ENCODE measurements at places on chromosomes 3 and 15. TPM values are rescaled to one million over a fixed set of nuclear protein-coding genes. Genes with fewer than 3 reads are reported as not detected.
A peak's percentile ranks its signal among the peaks of the same experiment; 100 is the strongest.

XCR1 gene
- total RNA-seq, result 0.32 TPM

DNA sequence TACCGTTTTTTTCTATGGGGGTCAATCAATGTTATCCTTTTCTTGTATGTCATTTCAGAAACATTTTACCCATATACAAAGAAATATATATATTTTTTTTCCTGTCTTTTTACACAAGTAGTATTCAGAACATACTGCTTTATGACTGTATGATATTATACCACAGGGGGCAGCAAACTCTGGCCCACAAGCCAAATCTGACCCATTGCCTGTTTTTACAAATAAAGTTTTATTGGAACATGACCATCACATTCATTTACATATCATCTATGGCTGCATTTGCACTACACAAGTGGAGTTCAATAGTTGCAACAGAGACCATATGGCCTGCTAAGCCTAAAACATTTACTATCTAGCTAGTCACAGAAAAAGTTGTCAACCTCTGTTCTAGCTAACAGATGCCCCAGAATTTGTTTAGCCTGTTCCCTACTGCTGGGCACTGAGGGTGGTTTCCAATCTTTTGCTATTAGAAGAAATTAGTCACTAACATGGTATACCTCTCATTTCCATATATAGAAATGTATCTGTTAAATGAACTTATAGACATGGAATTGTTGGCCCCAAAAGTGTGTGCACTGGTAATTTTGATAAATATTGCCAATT, 57.7 kb downstream of the BFSP2 start:
- H3K27me3 ChIP-seq, result no peaks in the 10 kb centered on the region
- H3K27ac ChIP-seq, result no peak overlapping the region
- peaks cover 21% of the 10 kb centered on the region for H3K4me1 ChIP-seq
- H3K36me3 ChIP-seq, result no peaks in the 10 kb centered on the region
- H3K4me3 ChIP-seq, result no peak overlapping the region

- H3K36me3 ChIP-seq, result no peaks in the 10 kb centered on the region
- H3K27ac ChIP-seq, result peak overlapping the region; percentile 73
- peak overlapping the region; percentile 15 for H3K4me3 ChIP-seq
- H3K27me3 ChIP-seq, result no peaks in the 10 kb centered on the region
These were observed 121.6 kb downstream of the FOXP1 start for GRCh38 chr3:71461749-71462483.

NR2E3 gene
- not detected for total RNA-seq

- peak overlapping the region; percentile 77 for H3K4me3 ChIP-seq
- no peaks in the 10 kb centered on the region for H3K27me3 ChIP-seq
- DNase-seq, result peak; percentile 33
- peaks cover 30% of the 10 kb centered on the region for H3K4me1 ChIP-seq
- H3K36me3 ChIP-seq, result no peaks in the 10 kb centered on the region
- H3K27ac ChIP-seq, result peak overlapping the region; percentile 93
These were observed 1.0 kb downstream of the MYO9A start for GRCh38 chr15:72116731-72117485.

- H3K4me1 ChIP-seq, result no peaks in the 10 kb centered on the region
- no peaks in the 10 kb centered on the region for H3K27me3 ChIP-seq
- no peak overlapping the region for H3K4me3 ChIP-seq
- no peaks in the 10 kb centered on the region for H3K36me3 ChIP-seq
- no peak for DNase-seq
- H3K27ac ChIP-seq, result no peak overlapping the region
These were observed 12.0 kb downstream of the NME9 start for GRCh38 chr3:138317687-138318086.

HIGD2B gene
- total RNA-seq, result not detected

GRCh38 chr15:25803036-25803435, 60.1 kb downstream of the ATP10A start:
- H3K4me3 ChIP-seq, result no peak overlapping the region
- DNase-seq, result no peak
- H3K27me3 ChIP-seq, result no peaks in the 10 kb centered on the region
- no peaks in the 10 kb centered on the region for H3K4me1 ChIP-seq
- H3K27ac ChIP-seq, result no peak overlapping the region
- H3K36me3 ChIP-seq, result no peaks in the 10 kb centered on the region

- no peaks in the 10 kb centered on the region for H3K4me1 ChIP-seq
- H3K27ac ChIP-seq, result no peak overlapping the region
- no peak for DNase-seq
- H3K27me3 ChIP-seq, result no peaks in the 10 kb centered on the region
These were observed 21.5 kb downstream of the AGTR1 start for GRCh38 chr3:148718982-148719862.

- H3K36me3 ChIP-seq, result no peaks in the 10 kb centered on the region
- H3K27ac ChIP-seq, result no peak overlapping the region
- no peak overlapping the region for H3K4me3 ChIP-seq
- H3K4me1 ChIP-seq, result no peaks in the 10 kb centered on the region
These were observed 95.4 kb downstream of the CACNA1D start for GRCh38 chr3:53589806-53590205.

SLC25A20 gene
- total RNA-seq, result 83.8 TPM

DNA sequence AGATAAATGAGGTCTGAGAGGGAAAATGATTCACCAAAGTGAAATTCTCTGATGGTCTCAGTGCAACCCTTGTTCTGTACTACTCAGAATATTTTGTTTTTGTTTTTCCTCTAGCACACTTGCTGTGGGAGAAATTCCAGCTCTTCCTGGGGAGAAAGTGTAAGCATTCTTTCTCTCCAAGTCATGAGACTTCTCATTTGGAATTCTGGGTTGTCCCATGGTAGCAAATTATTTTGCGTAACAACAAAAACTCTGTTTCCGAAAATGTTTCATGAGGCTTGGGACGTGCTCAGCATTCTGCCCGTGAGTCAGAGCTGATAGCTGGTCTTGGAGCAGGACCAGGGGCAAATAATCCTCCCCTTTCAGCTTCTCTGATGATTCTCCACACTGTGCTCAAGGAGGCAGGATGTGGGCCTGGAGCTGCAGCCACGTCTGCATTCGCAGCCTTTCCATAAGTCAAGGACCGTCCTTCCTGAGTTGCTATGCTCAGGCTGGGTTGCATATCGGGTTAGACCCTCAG, 70.3 kb downstream of the SENP2 start:
- no peaks in the 10 kb centered on the region for H3K27me3 ChIP-seq
- H3K4me1 ChIP-seq, result peaks cover 19% of the 10 kb centered on the region
- DNase-seq, result peak; percentile 30
- H3K4me3 ChIP-seq, result no peak overlapping the region

DNA sequence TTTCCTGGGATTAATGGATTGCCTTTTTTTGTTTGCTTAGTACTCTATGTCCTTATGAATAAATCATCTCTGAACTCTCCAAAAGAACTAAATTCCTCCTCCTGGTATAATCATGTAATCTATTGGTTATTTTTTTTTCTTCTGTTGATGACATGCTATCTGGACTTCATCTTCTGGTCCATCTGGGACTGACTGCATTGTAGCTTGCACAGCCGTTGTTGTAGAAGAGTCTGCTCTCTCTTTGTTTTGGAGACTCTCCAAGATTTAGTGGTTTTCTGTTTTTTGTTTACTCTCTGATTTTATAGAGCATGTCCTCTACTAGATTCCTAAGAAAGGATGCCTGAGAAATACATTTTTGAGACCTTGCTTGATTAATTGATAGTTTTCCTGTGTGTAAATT, 19.1 kb downstream of the IREB2 start:
- H3K36me3 ChIP-seq, result no peaks in the 10 kb centered on the region
- H3K27me3 ChIP-seq, result no peaks in the 10 kb centered on the region
- peaks cover 34% of the 10 kb centered on the region for H3K4me1 ChIP-seq
- H3K27ac ChIP-seq, result peak overlapping the region; percentile 67

SUCNR1 gene
- not detected for total RNA-seq

DNA sequence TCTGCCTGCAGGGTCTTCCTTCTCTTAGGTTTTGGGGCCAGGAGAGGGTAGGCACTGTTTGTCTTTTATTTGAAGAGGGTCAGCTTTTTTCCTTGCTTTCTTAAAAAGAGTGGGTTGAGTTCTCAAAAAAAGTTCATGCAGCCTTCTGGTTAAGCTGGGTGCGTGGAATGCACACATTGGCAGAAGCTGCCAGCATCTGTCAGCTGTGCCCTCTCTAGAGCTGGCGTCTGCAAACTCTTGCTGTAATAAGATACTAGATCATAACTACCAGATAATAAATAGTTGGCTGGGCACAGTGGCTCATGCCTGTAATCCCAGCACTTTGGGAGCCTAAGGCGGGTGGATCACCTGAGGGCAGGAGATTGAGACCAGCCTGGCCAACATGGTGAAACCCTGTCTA, 373.4 kb downstream of the OCA2 start:
- H3K4me1 ChIP-seq, result no peaks in the 10 kb centered on the region
- H3K27me3 ChIP-seq, result no peaks in the 10 kb centered on the region
- no peak overlapping the region for H3K27ac ChIP-seq
- no peaks in the 10 kb centered on the region for H3K36me3 ChIP-seq
- no peak for DNase-seq
- no peak overlapping the region for H3K4me3 ChIP-seq

SHC4 gene
- 0.48 TPM for total RNA-seq
